Fibroblast of lung (primary cell): ENCODE measurements at places on chromosomes 12 and 14. TPM values are rescaled to one million over a fixed set of nuclear protein-coding genes. Genes with fewer than 3 reads are reported as not detected.

The SLC2A14 gene
- under 0.01 and 0.17 TPM in 2 replicates for total RNA-seq

The REC8 gene
- total RNA-seq, result 0.51 and 1.8 TPM in 2 replicates

The ORAI1 gene
- total RNA-seq, result 5.6 and 8.1 TPM in 2 replicates

The RITA1 gene
- 11.6 and 11.8 TPM in 2 replicates for total RNA-seq

The SLCO1B1 gene
- not detected in 2 replicates for total RNA-seq

The KRT77 gene
- total RNA-seq, result not detected in 2 replicates

The FOXM1 gene
- total RNA-seq, result 1.3 and 7.3 TPM in 2 replicates

The ANAPC7 gene
- 44.9 and 49.5 TPM in 2 replicates for total RNA-seq

The RNF31 gene
- total RNA-seq, result 25.4 and 30.3 TPM in 2 replicates

The B4GALNT1 gene
- total RNA-seq, result 0.51 and 2.3 TPM in 2 replicates

The ANKRD33 gene
- under 0.01 TPM in 1 of 2 replicates, not detected in the other for total RNA-seq

The PPP1R1A gene
- total RNA-seq, result not detected in 2 replicates

The PTPRB gene
- 0.66 and 0.77 TPM in 2 replicates for total RNA-seq

The DLST gene
- 47.0 and 95.3 TPM in 2 replicates for total RNA-seq

The TUNAR gene
- not detected in 2 replicates for total RNA-seq

The PSMA6 gene
- 190 and 254 TPM in 2 replicates for total RNA-seq

The DHRS2 gene
- total RNA-seq, result not detected in 2 replicates

The HOXC10 gene
- not detected in 2 replicates for total RNA-seq
